ENCODE measurements at places on chromosomes 1 and 21. TPM values are rescaled to one million over a fixed set of nuclear protein-coding genes. Genes with fewer than 3 reads are reported as not detected.

DNA sequence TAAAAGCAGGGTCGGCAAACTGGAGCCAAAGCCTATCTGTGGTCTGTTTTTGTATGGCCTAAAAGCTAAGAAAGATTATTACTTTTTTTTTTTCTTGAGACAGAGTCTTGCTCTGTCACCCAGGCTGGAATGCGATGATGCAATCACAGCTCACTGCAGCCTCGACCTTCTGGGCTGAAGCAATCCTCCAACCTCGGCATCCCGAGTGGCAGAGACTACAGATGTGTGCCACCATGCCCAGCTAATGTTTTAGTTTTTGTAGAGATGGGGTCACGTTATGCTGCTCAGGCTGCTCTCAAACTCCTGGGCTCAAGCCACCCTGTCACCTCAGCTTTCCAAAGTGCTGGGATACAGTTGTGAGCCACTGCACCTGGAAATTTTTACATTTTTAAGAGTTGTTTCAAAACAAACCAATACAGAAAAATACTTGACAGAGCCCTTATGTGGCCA lies 6.5 kb upstream of the GLRX2 start:
- DNase-seq, result no peak

- no peak for DNase-seq
These were observed 8.3 kb upstream of the WNT3A start for GRCh38 chr1:227998374-227999055.

Gene SLC35E2B
- total RNA-seq, result 33.0 TPM

Gene RUNX1
- total RNA-seq, result 252 TPM

DNA sequence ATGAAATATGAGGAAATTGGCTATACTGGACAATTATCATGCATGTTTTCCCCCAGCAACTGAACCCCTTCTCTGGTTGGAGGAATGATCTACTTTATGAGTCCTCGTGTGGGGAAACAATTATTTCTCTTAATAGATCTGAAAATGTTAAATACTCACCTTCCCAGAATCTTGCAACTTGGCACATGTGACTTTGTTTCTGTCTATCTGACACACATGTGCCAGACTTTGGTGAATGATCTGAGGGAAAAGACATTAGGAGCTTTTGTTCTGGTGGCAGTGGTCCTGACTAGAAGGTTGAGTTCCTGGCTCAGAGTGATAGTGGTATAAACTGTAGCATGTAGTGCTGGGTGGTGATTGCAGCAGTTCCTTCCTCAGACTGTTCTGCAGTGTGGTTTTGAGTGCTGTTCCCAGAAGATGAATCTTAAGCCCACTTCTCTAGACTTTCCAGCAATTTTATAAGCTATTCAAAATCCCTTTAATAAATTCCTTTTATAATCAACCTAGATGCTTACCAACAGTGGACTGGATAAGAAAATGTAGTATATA lies 59.3 kb upstream of the B3GALNT2 start:
- no peak for DNase-seq

DNA sequence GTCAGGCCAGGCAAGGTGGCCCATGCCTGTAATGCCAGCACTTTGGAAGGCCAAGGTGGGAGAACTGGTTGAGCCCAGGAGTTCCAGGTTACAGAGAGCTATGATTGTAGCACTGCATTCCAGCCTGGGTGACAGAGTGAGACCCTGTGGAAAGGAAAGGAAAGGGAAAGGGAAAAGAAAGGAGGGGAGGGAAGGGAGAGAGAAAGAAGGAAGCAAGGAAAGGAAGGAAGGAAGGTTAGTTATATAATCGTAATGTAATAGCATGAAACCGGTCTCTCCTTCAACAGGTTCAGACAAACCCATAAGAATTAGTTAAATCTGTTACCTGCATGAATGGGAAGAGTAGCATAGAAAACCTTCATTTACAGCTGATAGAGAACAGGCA lies 1.2 kb upstream of the PAQR7 start:
- DNase-seq, result no peak

GRCh38 chr1:174165471-174166137 lies 6.3 kb downstream of the RABGAP1L start:
- no peak for DNase-seq

GRCh38 chr1:106396020-106396419 lies 660.5 kb upstream of the PRMT6 start:
- DNase-seq, result no peak

Gene OR2G6
- total RNA-seq, result not detected

- DNase-seq, result peak; percentile 58
These were observed 89.2 kb downstream of the TRIM11 start for GRCh38 chr1:228317411-228317828.
